Regular cardiac myocyte (primary cell): ENCODE measurements at places on chromosomes 7 and 10. TPM values are rescaled to one million over a fixed set of nuclear protein-coding genes. Genes with fewer than 3 reads are reported as not detected.

GHRHR gene
- total RNA-seq, result not detected in 2 replicates

EPO gene
- not detected in 2 replicates for total RNA-seq

IL2RA gene
- total RNA-seq, result not detected in 2 replicates

ZPBP gene
- total RNA-seq, result not detected in 2 replicates

PAX4 gene
- not detected in 2 replicates for total RNA-seq

STEAP4 gene
- 0.19 and 0.56 TPM in 2 replicates for total RNA-seq

AKR1C2 gene
- total RNA-seq, result 11.0 and 73.6 TPM in 2 replicates

HOXA9 gene
- not detected in 2 replicates for total RNA-seq

CDC14C gene
- 0.19 TPM in 1 of 2 replicates, not detected in the other for total RNA-seq
